NCI-H1417 treated with DMSO at 0.1 percent for 48 hours (cell line): ENCODE measurements at places on chromosomes 16 and 17.

GRCh38 chr17:273981-274832 lies 78.4 kb downstream of the RPH3AL start:
- no peak for DNase-seq

- no peak for DNase-seq
These were observed 44.5 kb upstream of the SMPD3 start for GRCh38 chr16:68492543-68493411.

DNA sequence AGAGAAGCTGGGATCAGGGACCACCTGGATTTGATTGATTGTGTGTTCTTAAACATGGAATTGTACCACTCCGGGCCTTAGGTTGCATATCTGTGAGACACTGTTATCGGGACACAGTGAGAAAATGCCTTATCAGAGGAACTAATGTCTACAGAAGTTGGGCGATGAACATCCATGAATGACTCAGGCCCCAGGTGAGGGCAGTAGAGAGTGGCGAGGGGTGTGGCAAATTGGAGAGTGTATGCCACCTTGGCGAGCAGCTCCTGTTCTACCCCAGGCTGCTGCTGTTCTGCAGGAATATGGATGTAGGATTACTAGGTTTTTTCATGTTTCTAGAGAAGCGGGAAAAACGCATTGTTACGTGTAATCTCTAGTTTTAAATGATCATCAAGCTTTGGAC lies 38.8 kb downstream of the CLEC16A start:
- DNase-seq, result no peak

GRCh38 chr17:55743103-55743679 lies 7.7 kb upstream of the PCTP start:
- DNase-seq, result no peak

DNA sequence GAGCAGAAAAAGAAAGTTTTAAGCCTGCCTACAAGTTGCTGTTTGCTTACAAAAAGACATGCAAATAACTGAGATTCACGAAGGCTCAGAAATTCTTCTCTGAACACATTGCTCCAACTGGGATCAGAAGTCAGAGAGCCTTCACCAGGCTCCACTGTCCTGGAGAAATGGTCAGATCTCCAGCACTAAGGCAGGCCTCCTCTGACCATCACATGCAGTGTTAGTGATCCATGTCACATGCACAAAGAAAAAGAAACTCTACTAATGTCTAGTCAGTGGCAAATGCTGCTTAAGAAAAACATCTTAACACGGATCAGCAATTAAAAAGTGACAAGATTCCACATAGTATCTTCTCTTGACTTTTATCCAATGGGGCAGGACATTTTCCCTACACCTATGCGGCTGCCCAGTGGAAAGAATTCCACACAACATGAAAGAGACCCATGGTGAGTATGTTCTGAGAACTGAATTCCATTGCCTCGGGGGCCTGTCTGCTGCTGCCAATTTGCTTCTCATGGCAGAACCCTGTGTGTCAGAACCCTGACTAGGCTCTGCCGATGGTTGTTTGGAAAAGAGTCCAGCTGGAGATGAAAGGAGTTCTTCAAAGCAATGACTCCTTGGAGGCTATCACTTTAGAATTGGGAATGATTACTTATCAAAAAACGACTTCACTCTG lies 96.6 kb downstream of the HIC1 start:
- no peak for DNase-seq

DNA sequence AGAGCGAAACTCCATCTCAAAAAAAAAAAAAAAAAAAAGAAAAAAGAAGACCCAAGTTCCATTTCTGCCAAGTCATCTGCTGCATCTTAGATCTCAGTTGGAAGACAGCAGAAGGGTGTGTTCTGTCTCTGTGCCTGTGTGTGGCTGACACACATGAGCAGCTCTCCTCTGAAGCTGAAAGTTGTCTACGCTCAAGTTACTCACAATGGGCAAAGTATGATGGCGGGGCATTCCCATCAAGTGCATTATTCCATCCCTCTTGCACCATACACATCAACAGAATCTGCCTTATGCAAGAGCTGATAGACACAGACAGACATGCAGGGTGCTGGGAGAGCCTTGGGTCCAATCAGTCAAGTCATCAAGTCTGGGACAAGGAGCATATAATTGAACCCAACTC lies 402.2 kb downstream of the XYLT1 start:
- no peak for DNase-seq
